Pancreas (tissue), 10 donors: ENCODE measurements at places on chromosomes 12 and 14. TPM values are rescaled to one million over a fixed set of nuclear protein-coding genes. Genes with fewer than 3 reads are reported as not detected.
A peak's percentile ranks its signal among the peaks of the same experiment; 100 is the strongest.

GRCh38 chr12:63149909-63150712, 890 bp downstream of the AVPR1A start:
- H3K27ac ChIP-seq, result no peak overlapping the region
- peak; percentile 65 for DNase-seq
- H3K4me3 ChIP-seq, result peak overlapping the region; percentile 19
- H3K4me1 ChIP-seq, result peaks cover 11% of the 10 kb centered on the region

- H3K27me3 ChIP-seq, result no peaks in the 10 kb centered on the region
- no peaks in the 10 kb centered on the region for H3K4me1 ChIP-seq
- H3K27ac ChIP-seq, result no peak overlapping the region
- no peaks in the 10 kb centered on the region for H3K36me3 ChIP-seq
- H3K4me3 ChIP-seq, result no peak overlapping the region
- no peak for DNase-seq
These were observed 291.8 kb downstream of the FOXN3 start for GRCh38 chr14:89125216-89125615.

DNA sequence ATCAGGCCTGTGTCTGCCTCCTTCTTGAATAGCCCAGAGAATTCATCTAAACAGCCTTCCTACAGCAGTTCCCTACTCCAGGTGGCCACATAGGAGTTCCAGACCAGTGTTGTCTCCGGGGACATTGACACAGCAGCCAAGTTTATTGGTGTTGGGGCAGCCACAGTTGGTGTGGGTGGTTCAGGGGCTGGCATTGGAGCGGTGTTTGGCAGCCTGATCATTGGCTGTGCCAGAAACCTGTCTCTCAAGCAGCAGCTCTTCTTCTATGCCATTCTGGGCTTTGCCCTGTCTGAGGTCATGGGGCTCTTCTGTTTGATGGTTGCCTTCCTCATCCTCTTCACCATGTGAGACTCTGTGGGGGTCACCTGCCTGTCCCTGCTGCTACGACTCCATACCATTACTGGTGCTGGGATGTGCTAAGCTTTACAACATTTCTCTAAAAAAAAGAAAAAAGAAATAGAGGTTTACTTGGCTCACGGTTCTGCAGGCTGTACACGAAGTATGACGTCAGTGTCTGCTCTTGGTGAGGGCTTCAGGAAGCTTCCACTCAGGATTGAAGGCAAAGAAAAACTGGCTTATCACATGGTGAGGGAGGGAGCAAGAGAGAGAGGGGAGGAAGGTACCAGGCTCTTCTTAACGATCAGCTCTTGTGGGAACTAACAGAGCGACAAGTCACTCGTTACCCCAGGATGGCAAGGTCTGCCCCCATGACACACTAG, 57.5 kb downstream of the CHST11 start:
- no peak for DNase-seq
- no peak overlapping the region for H3K4me3 ChIP-seq
- H3K4me1 ChIP-seq, result peaks cover 13% of the 10 kb centered on the region
- no peaks in the 10 kb centered on the region for H3K36me3 ChIP-seq
- no peak overlapping the region for H3K27ac ChIP-seq

DNA sequence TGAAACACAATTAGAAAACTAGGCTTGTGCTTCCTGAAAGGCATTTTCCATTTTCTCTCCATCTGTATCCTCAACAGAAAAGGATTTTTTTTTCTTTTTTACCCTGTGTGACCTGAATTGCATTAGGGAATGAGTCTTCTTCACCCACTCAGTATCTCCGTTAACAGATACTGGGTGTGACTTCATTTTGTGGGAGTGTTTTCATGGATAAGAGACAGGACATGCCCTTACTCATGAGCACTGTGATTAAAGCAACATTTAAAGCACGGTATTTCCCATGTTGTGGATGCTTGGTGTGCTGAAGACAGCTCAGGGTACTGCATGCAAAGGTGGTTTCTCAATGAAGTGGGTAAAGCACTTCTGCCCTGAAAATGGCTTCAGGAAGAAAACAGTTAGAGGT, 1397.3 kb upstream of the TMEM132C start:
- H3K4me3 ChIP-seq, result no peak overlapping the region
- H3K36me3 ChIP-seq, result no peaks in the 10 kb centered on the region
- H3K27me3 ChIP-seq, result no peaks in the 10 kb centered on the region
- no peak overlapping the region for H3K27ac ChIP-seq
- no peak for DNase-seq

- no peaks in the 10 kb centered on the region for H3K4me1 ChIP-seq
- H3K27ac ChIP-seq, result no peak overlapping the region
- DNase-seq, result no peak
- no peaks in the 10 kb centered on the region for H3K36me3 ChIP-seq
These were observed 9.6 kb downstream of the B4GALNT1 start for GRCh38 chr12:57623385-57623784.

- H3K4me3 ChIP-seq, result no peak overlapping the region
- DNase-seq, result no peak
- H3K27me3 ChIP-seq, result no peaks in the 10 kb centered on the region
- no peaks in the 10 kb centered on the region for H3K36me3 ChIP-seq
These were observed 251.3 kb downstream of the ALX1 start for GRCh38 chr12:85531341-85531740.

GRCh38 chr12:570435-570920, 92.8 kb downstream of the NINJ2 start:
- peak overlapping the region; percentile 72 for H3K27ac ChIP-seq
- peak; percentile 59 for DNase-seq
- no peaks in the 10 kb centered on the region for H3K27me3 ChIP-seq
- peak overlapping the region; percentile 43 for H3K4me3 ChIP-seq

METTL3 gene
- 27.6 TPM for total RNA-seq

CCDC196 gene
- total RNA-seq, result 6.6 TPM
